GM23338 (cell line): ENCODE measurements at places on chromosomes 6 and 20. TPM values are rescaled to one million over a fixed set of nuclear protein-coding genes. Genes with fewer than 3 reads are reported as not detected.
A peak's percentile ranks its signal among the peaks of the same experiment; 100 is the strongest.

F13A1 gene
- 0.31 and 11.4 TPM in 2 replicates for total RNA-seq

DNA sequence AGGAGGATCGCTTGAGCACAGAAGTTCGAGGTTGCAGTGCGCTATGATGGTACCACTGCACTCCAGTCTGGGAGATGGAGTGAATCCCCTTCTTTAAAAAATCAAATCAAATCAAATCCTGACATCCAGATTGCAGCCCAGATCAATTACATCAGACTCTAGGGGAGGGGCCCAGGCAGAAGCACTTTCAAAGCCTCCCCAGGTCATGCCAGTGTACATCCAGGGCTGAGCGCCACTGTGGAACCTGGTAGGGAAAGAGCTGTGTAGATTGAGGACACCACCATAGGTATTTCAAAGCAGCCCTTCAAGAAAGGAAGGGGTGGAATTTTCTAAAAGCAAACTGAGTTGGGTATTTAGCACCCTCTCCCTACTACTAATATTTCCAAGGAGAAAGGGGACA is 89.5 kb downstream of the PRND start:
- no peak for DNase-seq

DNA sequence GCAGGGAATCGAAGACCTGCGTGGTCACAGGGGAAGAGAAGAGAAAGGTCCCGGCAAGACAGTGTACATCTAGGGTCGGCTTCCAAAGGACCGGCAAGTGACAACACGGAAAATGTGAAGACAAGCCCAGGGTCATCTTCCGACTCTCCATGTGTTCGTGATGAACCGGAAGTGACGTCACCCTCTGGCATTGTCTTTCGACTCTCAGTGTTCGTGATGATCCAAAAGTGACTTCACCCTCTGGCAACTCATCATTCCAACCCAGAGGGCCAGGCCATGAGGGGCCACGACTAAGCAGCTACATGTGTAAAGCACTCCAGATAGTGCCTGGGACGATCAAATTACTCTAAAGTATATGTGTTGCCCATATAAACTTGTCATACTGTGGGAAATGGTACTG is 290.8 kb downstream of the THBS2 start:
- no peak for DNase-seq

DNA sequence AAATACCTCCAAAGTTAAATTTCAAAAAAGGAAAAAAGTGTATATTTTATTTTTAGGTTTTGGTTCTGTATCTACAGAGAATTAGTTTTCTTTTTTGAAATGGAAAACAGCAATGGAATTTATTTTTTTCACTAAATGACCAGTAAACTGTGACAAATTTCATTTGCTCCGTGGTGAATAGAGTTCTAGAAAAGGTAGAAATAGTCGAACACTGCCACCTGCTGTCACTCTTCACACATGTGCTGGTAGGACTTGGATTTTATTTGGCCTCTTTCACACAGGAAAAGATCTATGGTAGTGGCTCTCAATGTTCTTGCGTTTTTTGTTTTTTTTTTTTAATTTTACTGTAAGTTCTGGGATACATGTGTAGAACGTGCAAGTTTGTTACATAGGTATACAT is 312.5 kb downstream of the EYA4 start:
- DNase-seq, result peak; percentile 76

ARMH2 gene
- not detected in 2 replicates for total RNA-seq
